NCI-H2081 treated with DMSO at 0.1 percent for 48 hours (cell line): ENCODE measurements at places on chromosomes 16 and 17.

- DNase-seq: no peak
These were observed 5.9 kb downstream of the GAS7 start for GRCh38 chr17:10192461-10192860.

DNA sequence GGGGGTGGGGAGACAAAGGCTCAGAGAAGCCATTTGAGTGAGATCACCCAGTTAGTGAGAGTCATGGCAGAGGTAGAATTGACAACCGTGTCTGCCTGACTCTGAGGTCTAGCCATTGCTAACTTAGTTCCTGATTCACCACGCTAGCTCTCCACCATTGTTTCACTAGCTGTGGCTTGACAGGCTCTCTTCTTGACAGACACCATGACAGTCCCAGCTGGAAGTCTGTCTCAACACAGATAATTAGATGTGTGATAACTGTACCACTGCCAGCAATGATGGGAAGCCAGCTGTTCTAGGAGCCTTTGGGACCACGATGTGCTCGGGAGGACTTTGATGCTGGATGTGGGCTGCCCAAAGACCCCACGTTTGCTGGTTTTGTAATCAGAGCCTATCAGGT is 170.5 kb upstream of the CACNG3 start:
- DNase-seq: no peak

- no peak for DNase-seq
These were observed 12.0 kb downstream of the ACSF3 start for GRCh38 chr16:89105599-89106151.

- no peak for DNase-seq
These were observed 5.2 kb upstream of the OR1F1 start for GRCh38 chr16:3182608-3183444.

DNA sequence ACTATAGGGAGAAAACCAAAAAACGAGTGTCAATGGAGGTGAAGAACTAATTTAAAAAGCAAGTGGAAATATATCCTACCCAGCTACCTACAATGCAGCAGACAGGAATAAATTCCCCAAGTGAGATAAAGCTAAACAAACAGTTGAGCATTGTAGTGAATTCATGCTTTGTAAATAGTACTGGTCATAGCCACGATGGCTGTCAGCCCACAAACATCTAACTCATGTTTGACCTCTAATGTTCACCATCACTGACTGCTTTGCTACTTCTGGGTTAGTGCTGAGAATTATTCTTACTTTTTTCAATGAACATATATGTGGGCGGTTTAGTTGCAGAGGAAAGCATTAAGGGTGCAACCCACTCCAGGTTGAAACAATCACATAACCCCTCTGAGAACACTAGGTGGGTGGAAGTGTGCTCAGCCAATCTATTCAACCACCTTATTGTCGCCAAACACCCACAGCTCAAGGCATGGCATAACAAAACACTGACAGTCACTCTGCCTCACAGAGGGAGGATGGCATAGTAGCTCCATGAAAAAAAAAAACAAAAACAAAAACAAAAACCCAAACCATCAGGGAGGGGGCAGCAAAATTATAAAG is 264.1 kb downstream of the ZFHX3 start:
- no peak for DNase-seq

DNA sequence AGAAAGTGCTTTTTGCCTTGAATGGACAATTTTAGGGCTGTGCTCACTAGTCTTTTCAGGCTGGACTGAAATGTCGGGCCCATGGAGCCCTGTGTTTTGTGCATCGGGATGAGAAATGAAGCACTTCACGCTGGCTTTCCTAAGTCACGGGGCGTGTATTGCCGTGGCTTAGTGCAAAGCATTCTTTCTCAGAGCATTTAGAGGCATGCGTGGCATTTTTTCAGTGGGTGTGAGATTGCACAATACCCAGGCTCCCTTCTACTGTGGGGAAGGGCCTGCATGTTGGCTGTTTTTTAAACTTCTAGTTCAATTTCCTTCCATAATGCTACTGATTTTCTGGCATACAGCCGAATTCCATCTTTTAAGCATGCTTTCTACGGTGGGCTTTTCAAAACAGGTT is 12.6 kb upstream of the POLR3E start:
- no peak for DNase-seq

GRCh38 chr16:54933281-54934011 is 2.8 kb downstream of the IRX5 start:
- no peak for DNase-seq

DNA sequence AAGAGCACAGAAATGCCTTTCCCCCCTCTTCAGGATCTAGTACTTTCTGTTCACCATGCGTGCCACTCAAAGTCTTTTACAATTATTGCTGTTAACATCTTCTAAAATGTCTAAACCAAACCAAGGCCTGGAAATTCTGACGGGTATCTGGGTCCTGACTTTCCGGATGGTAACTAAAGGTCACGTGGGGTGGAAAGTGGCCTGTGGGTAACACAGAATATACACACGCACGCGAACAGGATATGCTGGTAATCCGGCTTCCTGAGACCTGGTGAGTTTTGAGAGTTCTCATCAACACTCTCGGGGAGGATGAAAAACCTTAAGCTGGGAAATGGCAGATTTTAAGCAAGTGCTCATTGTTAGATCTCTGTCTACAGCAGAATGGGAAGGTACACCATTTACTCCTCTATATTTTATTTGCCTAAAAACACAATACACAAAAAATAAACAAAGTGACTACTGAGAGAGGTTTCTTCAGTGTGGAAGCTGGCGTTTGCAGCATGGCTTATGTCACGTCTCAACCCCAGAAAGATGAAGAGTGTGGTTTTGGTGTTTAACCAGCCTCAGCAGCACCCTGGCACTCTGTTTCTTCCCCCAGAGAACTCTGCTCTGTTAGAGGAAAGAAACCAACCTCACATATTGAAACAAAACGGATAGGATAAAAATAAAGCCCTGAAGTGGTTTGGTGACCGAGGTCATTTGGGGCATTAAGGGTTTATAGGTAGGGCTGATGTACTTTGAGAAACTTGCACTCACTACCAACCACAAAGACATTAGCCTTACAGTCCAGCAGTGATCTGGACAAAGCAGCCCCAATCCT is 37.3 kb downstream of the SMG6 start:
- DNase-seq: no peak

- DNase-seq: no peak
These were observed 23.5 kb downstream of the KIAA0513 start for GRCh38 chr16:85051067-85051581.

DNA sequence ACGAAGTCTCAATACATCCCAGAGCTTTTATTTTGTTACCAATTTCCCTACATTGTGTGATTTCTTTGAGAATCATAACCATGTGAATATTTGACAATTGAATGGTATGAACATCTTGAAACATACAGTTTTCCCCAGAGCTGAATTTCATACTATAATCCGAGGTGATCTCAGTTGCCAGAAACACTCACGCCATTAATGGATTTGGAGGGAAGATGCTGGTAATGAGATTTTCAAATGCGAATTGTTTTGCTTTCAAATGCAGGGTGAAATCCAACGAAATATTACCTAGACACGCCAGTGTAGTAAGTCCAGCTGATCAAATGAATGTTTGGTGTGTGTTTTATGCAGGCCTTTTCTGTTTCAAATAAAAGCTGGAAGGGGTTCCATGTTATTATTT is 277.8 kb upstream of the CDH5 start:
- DNase-seq: no peak

DNA sequence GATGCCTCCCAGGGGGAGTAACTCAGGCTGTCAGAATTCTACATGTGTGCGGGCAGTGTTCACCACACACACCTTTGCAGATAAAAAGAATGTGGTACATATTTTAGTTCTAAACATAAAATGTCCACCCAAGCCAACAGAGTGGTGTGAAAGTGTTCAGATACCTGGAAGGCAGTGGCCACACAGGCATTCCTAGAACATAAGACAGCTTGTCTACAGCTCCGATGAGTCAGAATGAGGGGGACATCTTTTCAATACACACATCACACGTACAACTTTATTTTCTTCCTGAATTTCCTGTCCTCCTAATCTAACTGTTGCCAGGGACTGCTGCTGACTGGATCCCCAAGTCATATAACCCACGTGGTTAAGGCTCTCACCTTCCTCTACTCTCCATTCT is 142.3 kb downstream of the ZFHX3 start:
- no peak for DNase-seq

- DNase-seq: no peak
These were observed 77.9 kb downstream of the GOSR1 start for GRCh38 chr17:30554839-30555751.

DNA sequence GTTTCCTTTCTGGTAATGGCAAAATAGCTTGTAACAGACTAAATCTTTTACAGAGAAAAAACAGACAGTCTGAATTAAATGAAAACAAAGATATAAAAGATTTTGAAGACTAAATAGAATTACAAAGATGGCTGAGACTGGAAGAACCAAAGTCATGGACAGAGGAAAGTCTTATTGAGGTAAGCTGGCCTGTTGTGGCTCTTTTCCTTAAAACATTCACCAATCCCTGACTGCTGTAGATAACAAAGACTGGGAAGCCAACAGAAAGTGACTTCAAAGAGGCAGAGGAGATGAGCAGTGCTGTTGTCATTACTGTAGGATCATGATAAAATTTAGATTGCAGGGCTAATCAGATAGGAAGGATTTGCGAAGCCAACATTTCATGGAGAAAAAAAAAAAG is 517.0 kb downstream of the KIF2B start:
- DNase-seq: no peak

- no peak for DNase-seq
These were observed 9.0 kb downstream of the DNAAF8 start for GRCh38 chr16:4743226-4743878.
